ENCODE measurements at places on chromosomes 6 and 20.

DNA sequence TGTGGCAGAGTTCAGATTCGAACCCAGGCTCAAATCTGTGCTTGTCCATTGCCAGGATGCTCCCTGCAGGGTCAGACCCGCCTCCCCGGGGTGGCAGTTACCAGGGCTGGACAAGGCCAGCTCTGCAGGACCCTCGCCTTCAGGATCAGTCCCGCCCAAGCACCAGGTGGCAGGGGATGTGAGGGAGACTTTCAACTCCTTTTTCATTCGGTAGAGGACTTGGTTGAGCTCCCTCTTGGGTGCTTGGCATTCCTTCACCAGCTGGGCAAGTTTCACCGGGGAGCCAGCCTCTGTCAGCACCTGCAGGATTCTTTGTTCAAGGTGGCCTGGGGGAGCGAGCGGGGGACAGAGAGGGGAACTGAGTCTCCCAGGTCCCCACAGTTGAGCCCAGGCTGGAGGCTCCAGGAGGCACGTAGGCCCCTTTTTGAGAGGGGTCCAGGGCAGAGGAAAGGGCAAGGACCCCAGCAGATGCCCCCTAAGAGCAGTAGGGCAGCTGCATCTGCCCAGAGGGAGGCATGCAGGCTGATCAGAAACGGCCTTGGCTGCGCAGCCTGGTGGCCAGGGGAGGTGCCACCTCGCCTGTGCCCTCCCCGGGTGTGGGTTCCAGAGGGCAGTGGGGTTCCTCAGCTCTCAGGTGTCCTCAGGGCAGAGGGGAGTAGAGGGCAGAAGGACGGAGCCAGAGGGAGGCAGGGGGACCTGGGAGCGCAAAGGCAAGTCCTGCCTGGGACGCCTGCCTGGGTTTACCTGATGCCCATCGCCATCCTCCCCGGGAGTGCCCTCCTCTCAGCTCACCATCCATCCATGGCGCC, 3.9 kb downstream of the ZBP1 start:
- DNase-seq: no peak

- no peak for DNase-seq
Observed at GRCh38 chr6:28648035-28648877, 122.6 kb downstream of the GPX5 start.

DNA sequence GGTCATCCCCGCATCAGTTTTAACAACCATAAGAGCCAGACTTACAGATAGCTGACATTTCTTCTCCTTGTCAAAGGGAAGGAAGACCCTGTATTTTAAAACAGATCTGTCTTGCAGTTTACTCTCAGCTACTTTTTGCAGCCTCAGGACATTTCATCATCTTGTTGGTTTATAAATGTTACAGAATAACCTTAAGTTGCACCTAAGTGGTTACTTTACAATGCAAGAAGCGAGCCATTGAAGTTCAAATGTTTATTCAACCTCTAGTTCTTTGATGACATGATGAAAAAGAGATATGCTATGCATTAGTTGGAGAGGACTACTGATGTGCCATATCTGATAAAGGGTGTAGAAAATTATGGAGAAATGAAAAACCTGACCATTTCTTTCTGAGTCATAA, 187.9 kb upstream of the COL21A1 start:
- DNase-seq: no peak

DNA sequence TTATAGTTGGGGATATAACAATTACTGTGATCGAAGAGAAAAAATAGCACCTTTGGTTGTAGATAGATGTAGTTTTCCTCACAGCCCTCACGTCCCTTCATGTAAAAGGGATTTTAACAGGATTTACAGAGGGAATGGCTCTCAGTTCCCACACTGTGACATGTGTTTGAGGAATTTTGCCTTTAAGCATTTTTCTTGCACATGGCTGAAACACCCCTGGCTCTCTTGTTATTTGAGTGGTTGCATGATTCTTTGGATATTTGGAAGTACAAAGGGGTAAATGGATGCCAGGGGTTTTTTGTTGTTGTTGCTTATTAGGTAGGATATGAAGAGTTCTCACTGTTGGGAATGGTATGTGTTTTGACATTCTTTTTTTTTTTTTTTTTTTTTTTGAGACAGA, 48.2 kb downstream of the JAG1 start:
- no peak for DNase-seq

DNA sequence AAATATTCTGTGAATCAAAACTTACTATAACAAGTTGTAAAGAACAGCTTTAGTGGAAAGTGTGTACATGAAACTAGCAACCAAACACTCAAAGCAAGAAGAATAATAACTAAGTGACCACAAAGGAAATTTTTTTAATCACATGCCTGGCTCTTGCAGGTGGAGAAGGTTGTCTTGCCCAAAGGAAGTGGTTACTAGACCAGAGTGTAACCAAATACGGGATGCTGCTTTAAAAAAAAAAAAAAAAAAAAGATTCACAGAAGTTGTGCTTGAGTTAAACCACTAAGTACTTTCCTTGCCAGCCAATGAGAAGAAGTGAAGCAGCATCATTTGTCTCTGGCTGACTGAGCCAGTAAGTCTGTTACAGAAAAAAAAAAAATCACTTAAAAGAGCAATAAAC, 19.1 kb upstream of the HLA-DQB1 start:
- DNase-seq: no peak

- no peak for DNase-seq
Observed at GRCh38 chr6:7953753-7954152, 43.2 kb upstream of the TXNDC5 start.

DNA sequence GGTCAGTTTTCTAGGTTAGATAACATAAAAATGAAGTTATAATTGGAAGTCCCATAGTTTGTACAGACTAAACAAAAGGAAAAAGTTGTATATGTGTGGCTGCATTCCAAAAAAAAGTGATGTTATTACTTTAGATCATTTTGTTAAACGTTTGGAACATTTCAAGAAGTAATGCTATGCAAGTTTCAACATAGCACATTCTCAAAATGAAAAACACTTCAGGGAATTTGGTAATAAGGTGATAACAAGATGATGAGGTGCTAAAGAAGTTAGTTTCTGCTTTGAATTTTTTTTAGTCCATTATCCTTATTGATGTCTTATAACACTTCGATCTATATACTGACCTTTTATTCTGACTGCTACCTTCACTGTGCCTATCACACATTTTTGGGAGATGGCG, 250.7 kb downstream of the PHF3 start:
- no peak for DNase-seq

GRCh38 chr20:57310821-57311514, 18.6 kb upstream of the SPO11 start:
- no peak for DNase-seq

DNA sequence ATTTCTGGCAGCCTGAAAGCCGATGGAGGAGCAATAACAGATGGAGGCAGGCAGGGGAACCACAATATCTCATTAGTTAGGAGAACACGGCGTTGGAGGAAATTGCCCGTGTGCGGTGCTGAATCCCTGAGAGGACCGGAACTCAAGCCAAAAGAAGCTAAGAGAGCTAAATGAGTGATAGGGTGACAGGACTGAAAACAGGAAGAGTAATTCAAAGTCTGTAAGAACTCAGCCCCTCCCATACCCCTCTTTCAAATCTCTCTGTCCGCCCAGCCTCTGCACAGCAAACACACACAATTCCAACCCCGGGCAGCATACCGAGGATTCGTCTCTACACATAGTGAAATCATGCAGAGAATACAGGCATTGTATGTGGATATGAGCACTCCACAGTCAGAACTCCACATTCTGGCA, 2.6 kb upstream of the IPCEF1 start:
- no peak for DNase-seq

DNA sequence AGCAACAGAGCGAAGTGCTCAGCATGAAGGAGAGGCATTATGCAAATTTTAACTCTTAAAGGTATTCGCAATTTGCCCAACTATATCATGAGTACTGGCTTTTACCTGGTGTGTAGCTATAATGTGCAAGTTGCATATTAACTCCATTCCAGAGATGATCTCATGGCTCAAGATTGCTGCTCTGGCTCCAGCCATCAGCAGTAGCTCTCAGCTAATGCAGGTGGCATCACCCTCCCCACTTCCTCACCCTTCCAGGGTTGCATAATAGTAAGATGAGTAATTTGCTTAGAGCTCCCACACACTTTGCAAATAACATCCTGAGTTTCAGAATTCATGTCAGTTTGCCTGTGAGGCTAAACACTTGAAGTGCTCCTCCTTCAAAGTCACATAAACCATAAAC, 15.9 kb upstream of the PCSK2 start:
- DNase-seq: no peak

DNA sequence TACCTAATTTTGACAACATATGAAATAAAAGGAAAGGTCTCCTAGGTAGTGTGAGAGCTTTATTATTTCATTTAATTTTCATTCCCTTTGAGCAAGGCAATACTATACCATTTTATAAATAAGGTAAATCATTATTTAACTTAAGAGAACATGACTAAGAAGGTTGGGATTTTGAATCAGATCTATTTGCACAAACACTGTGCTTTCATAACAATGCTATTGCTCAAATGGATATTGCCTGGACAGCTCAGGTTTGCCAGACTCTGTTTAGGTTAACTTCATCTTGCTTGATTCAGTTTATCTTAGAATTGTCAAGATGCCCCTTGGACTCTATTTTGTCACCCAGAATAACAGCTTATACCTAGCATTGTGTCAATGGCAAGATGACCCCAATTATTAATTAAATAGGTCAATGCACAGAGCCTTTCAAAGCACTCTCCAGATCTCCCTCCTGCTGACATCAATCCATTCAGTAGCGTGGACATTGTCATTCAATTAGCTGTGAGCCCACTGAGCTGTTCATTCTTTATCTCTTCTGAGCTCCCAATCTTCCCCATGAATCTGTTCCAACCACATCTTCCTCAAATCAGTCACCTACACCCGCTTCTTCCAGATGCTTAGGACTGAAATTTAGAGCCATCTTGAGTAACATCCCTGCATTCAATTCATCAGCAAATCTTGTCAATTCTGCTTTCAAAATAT, 42.1 kb upstream of the TMEM30A start:
- no peak for DNase-seq

DNA sequence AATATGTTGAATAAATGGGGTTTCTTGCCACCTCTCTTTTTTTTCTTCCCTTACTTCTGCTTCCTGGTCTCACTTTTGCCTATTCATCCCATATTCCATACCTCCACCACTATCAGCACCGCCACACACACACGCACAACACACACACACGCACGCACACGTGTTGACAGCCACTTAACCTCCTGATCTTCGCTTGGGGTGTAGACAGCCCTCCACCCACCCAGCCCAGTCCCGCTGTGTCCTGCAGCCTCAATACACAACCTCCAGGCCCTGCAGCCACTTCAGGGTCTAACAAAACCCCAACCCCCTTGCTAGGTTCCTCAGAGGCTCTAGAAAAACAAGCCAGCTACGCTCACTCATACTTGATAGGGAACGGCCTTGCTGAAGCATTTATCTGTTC, 72.3 kb downstream of the LINC00237 start:
- DNase-seq: no peak

GRCh38 chr20:433300-433975, 25.3 kb downstream of the RBCK1 start:
- peak; percentile 60 for DNase-seq

GRCh38 chr6:75142721-75143120, 63.1 kb downstream of the COL12A1 start:
- DNase-seq: no peak

DNA sequence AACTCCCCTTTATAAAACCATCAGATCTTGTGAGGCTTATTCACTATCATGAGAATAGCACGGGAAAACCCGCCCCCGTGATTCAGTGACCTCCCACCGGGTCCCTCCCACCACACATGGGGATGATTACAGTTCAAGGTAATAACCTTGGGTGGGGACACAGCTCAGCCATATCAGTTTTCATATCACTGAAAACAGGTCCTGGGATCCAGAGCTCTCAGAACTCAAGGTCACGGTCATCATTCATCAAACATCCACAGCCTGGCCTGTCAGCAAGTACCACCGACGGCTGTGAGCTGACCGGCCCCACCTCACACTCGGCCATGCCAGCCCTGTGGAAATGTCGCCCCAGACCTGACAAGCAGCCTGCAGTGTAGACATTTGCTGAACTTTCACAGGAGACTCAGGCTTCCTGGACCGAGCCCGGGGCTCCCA, 14.1 kb upstream of the FRMD1 start:
- DNase-seq: no peak

DNA sequence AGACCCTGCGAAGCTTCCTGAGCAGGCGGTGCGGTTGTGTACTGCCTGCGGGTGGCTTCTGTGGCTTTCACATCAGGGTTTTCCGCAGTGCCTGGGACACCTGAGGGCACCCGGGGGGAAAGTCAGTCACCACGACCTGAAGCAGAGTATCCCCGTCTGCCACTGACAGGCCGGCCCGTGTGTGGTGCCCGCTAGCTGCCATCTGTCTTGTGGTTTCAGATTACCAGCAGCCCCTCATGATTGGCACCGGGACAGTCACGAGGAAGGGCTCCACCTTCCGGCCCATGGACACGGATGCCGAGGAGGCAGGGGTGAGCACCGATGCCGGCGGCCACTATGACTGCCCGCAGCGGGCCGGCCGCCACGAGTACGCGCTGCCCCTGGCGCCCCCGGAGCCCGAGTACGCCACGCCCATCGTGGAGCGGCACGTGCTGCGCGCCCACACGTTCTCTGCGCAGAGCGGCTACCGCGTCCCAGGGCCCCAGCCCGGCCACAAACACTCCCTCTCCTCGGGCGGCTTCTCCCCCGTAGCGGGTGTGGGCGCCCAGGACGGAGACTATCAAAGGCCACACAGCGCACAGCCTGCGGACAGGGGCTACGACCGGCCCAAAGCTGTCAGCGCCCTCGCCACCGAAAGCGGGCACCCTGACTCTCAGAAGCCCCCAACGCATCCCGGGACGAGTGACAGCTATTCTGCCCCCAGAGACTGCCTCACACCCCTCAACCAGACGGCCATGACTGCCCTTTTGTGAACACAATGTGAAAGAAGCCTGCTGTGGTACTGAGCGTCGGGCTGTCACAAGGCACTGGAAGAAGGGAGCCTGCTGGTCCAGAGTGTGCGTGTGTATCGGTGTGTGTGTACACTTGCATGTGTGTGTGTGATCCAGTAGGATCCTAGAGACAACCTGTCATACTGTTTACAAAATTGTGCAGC, 54.4 kb downstream of the GOPC start:
- peak; percentile 27 for DNase-seq

DNA sequence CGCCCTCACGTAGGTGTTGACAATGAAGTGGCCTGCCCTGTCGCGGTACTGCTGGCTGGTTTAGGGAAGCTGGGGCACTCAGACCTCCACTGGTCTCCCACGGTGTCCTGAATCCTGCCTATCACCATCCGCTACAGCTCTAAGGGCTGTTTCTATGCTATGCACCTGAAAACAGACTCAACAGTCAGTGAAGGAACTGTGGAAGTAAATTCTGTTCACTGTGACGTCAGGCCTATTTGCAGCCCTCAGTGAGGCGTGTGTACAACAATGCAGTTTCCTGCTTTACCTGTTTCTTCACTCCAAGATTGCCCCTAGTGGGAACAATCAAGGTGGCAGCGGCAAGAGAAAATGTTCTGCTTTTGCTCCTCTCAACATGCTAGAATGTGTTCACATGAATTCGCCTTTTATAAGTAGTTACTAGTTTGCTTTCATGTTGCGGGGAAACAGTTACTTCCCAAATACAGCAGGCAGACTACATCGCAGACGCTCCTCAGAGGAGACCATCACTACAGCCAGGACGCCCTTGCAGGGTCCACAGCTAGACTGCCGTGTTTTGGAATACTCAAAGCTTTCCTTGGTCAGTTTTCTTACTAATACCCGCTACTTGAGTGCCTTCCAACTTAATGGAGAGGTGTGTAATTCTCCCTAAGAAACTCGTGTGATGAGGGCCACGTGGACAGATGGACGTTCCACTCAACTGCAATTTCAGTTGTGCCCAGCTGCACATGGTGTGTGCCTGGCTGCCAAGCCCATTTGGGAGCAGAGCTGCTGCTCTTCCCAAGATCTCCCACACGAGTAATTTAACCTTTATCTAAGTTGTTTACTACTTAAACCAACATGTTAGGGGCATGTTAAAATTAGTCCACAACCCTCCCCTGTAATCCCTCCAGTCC, 25.4 kb downstream of the DIDO1 start:
- DNase-seq: no peak
